Germinal center (tissue), 1 donor: ENCODE measurements at places on chromosomes 5 and 9.

DNA sequence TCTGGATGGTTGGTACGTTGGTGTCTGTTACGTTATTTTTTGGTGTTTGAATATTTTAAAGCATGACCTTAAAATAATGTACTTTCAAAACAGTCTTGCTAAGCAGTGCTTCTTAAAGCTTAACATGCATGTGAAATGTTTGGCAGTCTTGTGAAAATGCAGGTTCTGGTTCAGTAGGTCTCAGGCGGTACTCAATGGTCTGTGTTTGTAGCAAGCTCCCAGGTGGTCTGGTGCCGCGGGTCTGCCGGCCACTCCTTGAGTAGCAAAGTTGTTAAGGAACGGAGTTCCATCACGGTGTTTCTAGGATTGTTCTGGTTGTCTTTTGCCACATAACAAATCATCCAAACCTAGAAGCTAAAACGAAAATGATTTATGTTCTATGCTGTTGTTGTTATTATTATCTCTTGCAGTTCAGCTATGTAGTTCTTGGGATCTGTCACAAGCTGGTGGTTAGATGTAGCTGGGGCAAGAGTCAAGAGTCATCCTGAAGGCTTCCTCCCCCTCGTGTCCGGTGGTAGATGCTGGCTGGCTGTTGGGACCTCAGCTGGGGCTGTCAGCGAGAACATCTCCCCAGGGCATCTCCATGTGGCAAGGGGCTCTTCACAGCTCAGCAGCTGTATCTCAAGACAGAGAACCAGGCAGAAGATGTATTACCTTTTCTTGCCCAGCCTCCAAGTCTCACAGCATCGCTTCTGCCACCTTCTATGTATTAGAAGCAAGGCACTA, 186.8 kb downstream of the PALM2AKAP2 start:
- DNase-seq, result peak; percentile 61

GRCh38 chr5:74167206-74167929, 473.2 kb downstream of the ENC1 start:
- no peak for DNase-seq

DNA sequence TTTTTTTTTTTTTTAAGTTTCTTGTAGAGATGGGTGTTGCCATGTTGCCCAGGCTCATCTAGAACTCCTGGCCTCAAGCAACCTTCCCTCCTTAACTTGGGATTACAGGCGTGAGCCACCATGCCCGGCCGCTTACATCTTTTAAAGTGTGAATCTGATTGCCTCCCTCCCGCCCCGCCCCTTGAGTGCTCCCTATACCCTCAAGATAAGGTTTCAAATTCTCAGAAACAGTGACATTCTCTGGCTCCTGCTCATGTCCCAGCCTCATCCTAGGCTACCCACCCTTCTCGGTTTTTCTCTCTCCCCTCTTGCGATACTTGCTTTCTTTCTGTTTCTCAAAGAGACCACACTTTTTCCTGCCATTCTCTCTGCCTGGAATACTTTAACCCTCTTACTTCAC, 12.4 kb downstream of the MORN5 start:
- DNase-seq, result no peak

GRCh38 chr5:20528471-20528870, 540.5 kb upstream of the CDH18 start:
- no peak for DNase-seq

DNA sequence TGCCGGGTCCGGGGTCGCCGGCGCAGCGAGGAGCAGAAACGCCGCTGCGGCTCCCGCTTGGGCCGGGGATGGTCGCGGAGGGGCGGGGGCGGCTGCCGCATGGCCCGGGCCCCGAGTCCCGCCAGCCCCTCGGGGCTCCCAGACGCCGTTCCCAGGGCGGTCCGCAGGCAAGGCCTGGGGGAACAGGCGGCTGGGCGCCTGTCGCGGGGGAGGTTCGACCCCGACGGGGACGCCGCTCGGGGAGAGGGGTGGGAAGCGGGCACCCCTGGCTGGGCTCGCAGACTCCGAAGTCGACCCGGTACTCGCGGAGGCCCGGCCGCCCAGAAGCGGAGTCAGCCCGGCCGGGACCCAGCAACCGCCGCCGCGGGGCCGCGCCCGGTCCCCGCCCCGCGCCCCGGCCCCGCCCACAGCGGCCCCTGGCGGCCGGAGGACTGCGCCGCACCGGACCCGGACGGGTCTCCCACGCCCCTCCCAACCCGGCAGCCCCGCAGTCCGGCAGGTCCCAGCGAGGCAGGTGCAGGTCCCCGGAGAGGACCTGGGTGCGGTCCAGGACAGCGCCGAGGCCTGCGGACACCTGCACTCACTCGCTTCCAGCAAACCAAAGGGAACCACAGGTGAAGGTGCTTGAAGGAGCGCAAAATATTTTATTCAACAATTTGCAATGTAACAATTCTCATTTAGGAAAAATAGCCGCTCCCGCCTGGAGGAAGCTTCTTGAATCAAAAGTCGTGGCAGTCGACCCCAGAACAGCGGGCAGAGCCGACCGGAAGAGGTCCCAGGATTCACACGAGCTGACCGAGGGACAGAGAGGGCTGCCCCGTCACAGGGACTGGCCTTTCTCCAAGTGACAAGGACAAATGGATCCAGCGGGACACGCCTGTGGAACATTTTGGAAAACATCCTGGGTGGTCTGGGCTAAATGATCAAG, at the start of gene INPP5E:
Gene INPP5E (minus strand): TSS at position 365 of the 928 bp plus-strand sequence. CDS start 426 bp downstream, outside the sequence.
- peak; percentile 93 for DNase-seq

DNA sequence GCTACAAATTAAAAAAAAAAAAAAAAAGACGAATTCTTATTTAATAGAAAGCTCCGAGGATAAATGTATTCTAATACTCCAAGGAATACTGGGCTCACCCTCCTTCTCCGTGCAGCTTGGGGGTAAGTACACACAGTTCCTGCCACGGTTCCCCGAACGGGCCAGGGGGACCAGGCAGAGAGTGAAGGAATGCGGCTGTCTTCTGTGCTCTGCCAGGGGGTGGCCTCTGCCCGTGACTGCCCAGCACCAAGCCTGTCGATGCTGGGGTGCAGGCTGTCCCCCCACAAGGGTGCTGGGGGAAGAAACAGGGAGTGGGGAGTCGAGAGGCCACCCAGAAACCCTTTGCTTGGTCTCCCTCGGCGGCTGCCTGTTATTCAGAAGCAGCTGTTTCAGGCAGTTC, 410.1 kb upstream of the IRX1 start:
- DNase-seq, result no peak
